ENCODE measurements at places on chromosomes 6 and 20. TPM values are rescaled to one million over a fixed set of nuclear protein-coding genes. Genes with fewer than 3 reads are reported as not detected.

Gene ITCH
- 91.4 TPM for total RNA-seq

Gene MOXD1
- 14.0 TPM for total RNA-seq

Gene IPCEF1
- not detected for total RNA-seq

Gene DDO
- 1.5 TPM for total RNA-seq

Gene PACSIN1
- not detected for total RNA-seq

Gene ULBP1
- total RNA-seq = 23.5 TPM

Gene TGM2
- 53.4 TPM for total RNA-seq

Gene SLC52A3
- not detected for total RNA-seq

Gene SCUBE3
- total RNA-seq = under 0.01 TPM

Gene LST1
- total RNA-seq = not detected

Gene ULBP3
- total RNA-seq = 28.5 TPM

Gene CLVS2
- total RNA-seq = not detected

Gene HRH3
- total RNA-seq = not detected

Gene TFAP2C
- total RNA-seq = 20.0 TPM

Gene TFAP2D
- not detected for total RNA-seq

Gene FRK
- 6.2 TPM for total RNA-seq

Gene MUC21
- total RNA-seq = not detected

Gene C20orf144
- under 0.01 TPM for total RNA-seq

Gene MICB
- total RNA-seq = 5.3 TPM

Gene KATNA1
- 19.3 TPM for total RNA-seq

Gene PSMF1
- 77.5 TPM for total RNA-seq

Gene NRSN2
- total RNA-seq = 48.3 TPM

Gene HLA-F
- 35.4 TPM for total RNA-seq
